ENCODE measurements at places on chromosomes 12 and 14.
A peak's percentile ranks its signal among the peaks of the same experiment; 100 is the strongest.

- no peak for DNase-seq
These were observed 48.5 kb downstream of the BAZ2A start for GRCh38 chr12:56581418-56582145.

DNA sequence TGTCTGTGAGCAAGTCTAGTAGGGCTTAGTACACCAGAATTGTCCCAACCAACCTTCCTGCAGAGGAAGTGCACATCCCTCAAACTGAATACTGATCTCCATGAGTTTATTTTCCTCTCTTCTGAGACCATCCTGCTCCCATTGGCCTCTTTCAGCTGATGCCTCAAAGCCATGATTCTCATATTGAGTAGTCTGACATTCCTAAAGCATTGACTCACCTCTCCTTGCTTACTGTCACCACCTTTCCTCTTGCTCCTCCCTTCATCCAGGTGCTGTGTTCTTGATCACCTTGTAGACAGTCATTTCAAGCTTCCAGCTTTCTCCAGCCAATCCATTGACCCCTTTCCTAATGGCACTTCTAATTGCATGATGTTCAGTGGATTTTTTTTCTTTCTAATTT, 583.7 kb upstream of the USP15 start:
- DNase-seq = no peak

DNA sequence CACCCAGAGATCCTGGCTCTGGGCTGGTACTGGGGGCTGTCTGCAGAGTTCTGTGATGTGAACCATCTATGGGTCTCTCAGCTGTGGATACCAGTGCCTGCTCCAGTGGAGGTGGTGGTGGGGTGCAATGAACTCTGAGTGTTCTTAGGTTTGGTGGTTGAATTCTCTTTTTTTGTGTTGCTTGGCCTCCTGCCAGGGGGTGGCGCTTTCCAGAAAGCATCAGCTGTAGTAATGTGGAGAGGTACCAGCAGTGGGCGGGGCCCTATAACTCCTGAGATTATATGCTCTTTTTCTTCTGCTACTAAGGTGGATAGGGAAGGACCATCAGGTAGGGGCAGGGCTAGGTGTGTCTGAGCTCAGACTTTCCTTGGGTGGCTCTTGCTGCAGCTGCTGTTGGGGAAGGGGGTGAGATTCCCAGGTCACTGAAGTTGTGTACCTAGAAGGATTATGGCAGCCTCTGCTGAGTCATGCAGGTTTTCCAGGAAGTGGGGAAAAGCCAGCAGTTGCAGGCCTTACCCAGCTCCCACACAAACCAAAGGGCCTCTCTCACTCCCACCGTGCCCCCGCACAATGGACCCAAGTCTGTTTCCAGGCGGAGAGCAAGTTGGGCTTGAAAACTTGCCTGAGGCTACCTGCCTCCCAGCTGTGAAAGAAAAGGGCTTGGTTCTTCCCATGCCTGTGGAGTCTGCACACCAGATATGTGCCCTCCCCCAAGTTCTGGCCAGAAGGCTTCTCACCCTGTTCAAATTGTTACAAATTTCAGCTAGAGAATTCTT, 18.6 kb downstream of the CCER1 start:
- DNase-seq = no peak

GRCh38 chr14:76936483-76936882, 92.0 kb downstream of the IRF2BPL start:
- no peak for DNase-seq

DNA sequence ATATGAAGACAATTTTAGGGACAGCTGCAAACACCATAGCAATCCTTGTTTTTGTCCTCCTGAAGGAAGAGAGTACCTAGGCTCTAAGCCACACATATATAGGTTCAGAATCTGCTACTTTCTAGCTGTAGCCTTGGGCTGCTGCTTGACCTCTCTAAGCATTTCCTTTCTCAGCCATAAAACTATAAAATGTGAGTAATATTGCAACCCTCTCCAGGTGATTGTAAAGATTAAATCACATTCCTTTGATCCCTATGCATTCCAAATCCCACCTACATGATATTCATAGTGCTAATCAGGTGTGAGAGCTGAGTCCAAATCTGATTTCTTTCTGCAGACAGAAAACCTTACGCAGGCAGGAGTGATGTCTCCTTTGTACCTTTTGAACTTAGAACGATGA, 913.5 kb downstream of the VRK1 start:
- no peak for DNase-seq

- no peak for DNase-seq
These were observed 109.2 kb downstream of the PRMT8 start for GRCh38 chr12:3600039-3600720.

- DNase-seq = peak; percentile 28
These were observed 2.9 kb upstream of the CACNB3 start for GRCh38 chr12:48815126-48816110.

All from activated naive CD4-positive, alpha-beta T cell treated with anti-CD3 and anti-CD28 coated beads, Interleukin-2, amount 50 U/mL, for 16 hours (primary cell).